ENCODE measurements at places on chromosomes 5 and 9. TPM values are rescaled to one million over a fixed set of nuclear protein-coding genes. Genes with fewer than 3 reads are reported as not detected.

SLC25A48 gene
- 0.19 TPM for total RNA-seq

CDH6 gene
- 6.0 TPM for total RNA-seq

LTC4S gene
- total RNA-seq: 19.7 TPM

DAB2 gene
- total RNA-seq: 96.8 TPM

DRD1 gene
- 0.14 TPM for total RNA-seq

CDH9 gene
- total RNA-seq: not detected

LCN2 gene
- total RNA-seq: 0.69 TPM

IRGM gene
- total RNA-seq: not detected

SLC26A2 gene
- 13.2 TPM for total RNA-seq

GLRX gene
- 31.0 TPM for total RNA-seq

FOXD4L3 gene
- not detected for total RNA-seq

CCL27 gene
- not detected for total RNA-seq

MZB1 gene
- 1.0 TPM for total RNA-seq

EDIL3 gene
- 117 TPM for total RNA-seq

CORO2A gene
- total RNA-seq: 1.2 TPM

BRINP1 gene
- 0.86 TPM for total RNA-seq

WDR36 gene
- total RNA-seq: 22.3 TPM

ADRB2 gene
- total RNA-seq: 3.3 TPM

PCDHA5 gene
- 0.14 TPM for total RNA-seq

PLPPR1 gene
- total RNA-seq: not detected

CDH12 gene
- total RNA-seq: not detected

SMARCA2 gene
- 152 TPM for total RNA-seq

CDH18 gene
- 0.60 TPM for total RNA-seq

PRUNE2 gene
- total RNA-seq: 477 TPM

OTP gene
- total RNA-seq: not detected

COX7C gene
- total RNA-seq: 343 TPM

IRX2 gene
- 0.38 TPM for total RNA-seq

DMRT3 gene
- total RNA-seq: not detected

NEUROG1 gene
- total RNA-seq: not detected

WNK2 gene
- total RNA-seq: 34.8 TPM

IER5L gene
- total RNA-seq: 35.0 TPM

PWWP2A gene
- 20.8 TPM for total RNA-seq

MYO10 gene
- 8.5 TPM for total RNA-seq

SPATA31D4 gene
- total RNA-seq: not detected

TSSK1B gene
- not detected for total RNA-seq

PCDHB9 gene
- total RNA-seq: 1.1 TPM

PCDHA12 gene
- total RNA-seq: 0.24 TPM

C5orf52 gene
- total RNA-seq: not detected
